Daoy (cell line): ENCODE measurements at places on chromosomes 5 and 9. TPM values are rescaled to one million over a fixed set of nuclear protein-coding genes. Genes with fewer than 3 reads are reported as not detected.
A peak's percentile ranks its signal among the peaks of the same experiment; 100 is the strongest.

- peak; percentile 39 for DNase-seq
Observed at GRCh38 chr5:31291323-31291854, 97.9 kb downstream of the CDH6 start.

GRCh38 chr9:211557-211956 lies 3.1 kb upstream of the DOCK8 start:
- DNase-seq, result no peak

- peak; percentile 30 for DNase-seq
Observed at GRCh38 chr5:106873568-106873967, 797.2 kb downstream of the EFNA5 start.

DNA sequence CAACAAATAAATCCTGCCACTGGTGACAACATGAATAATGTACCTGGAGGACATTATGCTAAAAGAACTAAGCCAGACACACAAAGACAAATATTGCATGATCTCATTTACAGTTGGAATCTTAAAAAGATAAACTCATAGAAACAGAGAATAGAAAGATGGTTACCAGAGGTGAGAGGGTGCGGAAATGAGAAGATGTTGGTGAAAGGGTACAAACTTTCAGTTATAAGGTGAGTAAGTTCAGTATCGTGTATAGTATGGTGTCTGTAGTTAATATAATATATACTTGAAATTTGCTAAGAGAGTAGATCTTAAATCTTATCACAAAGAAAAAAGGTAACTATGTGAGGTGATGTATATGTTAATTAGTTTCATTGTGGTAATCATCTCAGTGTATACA lies 63.3 kb downstream of the PRRC1 start:
- no peak for DNase-seq

GRCh38 chr5:161165998-161166660 lies 314.1 kb upstream of the ATP10B start:
- DNase-seq, result peak; percentile 4

DNA sequence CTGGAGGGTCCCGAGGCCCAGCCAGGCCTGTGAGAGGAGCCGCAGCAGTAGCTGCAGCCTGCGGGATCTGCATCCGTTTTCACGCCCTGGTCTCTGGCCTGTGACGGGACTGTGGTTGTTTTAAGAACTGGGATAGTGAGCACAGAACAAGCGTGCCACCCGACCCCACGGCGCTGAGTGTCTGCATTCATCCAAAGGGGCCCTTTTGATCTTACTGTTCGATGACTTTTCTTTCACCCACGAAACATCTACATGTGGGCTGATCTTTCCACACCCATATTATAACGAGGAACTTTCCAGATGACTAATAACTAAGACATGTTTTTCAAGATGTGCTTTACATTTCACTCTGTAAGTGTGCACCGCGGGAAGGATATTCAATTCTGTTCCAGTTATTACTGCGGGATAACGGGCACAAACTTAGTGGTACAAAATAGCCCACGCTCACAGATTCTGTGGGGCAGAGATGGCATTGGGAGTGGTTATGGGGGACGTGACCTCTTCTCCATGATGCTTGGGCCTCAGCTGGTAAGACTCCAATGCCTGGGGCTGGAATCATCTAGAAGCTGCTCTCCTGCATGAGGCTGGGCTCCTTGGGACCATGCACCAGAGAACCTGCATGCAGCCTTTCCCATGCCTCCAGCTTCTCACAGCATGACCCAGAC lies 165.0 kb downstream of the SYK start:
- peak; percentile 30 for DNase-seq

- DNase-seq, result no peak
Observed at GRCh38 chr9:116233160-116233530, 79.6 kb downstream of the PAPPA start.

GRCh38 chr5:149917073-149917676 lies 27.4 kb downstream of the PDE6A start:
- no peak for DNase-seq

Gene N4BP3
- 3.5 and 4.6 TPM in 2 replicates for total RNA-seq

Gene C9orf72
- total RNA-seq, result 15.8 and 18.3 TPM in 2 replicates

Gene SCAI
- 4.9 and 10.8 TPM in 2 replicates for total RNA-seq
